Liver (tissue), 10 donors: ENCODE measurements at places on chromosomes 12 and 14.

- DNase-seq = no peak
Measured at GRCh38 chr14:63249092-63249491, 44.8 kb downstream of the RHOJ start.

GRCh38 chr12:69509308-69509736 lies 39.1 kb downstream of the FRS2 start:
- DNase-seq = no peak

DNA sequence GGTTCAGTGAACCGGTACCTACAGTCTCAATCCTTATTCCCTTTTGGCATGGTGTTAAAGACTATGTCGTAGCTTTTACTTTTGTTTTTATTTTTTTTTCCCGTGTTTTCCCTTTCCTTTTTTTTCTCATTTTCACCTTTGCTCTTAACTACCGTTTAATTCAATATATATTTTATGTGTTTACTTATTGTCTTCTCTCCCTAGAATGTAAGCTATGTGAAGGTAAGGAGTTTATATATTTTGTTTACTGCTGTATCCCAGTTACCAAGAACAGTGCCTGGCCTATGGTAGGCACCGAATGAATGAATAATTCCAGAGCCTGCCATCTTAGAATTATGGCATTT lies 261 bp upstream of the MLH3 start:
- DNase-seq = no peak

DNA sequence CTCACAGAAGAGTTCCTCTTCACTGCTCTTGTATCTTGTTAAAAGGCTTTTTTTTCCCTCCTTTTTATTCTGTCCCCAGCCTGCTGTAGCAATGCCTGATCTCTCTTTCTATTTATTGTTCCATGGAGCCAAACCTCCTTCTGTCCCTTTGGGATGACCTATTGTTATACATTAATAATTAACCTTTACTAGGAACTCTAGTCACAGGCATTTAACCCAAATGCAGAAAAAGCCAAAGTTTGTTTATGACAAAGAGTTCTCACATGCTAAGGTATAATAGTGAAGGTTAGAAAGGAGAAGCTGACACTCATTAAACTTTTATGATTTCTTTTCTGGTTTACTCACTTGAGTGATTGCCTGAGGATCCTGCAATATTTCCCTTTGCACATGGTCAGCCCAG lies 535.8 kb downstream of the NRXN3 start:
- DNase-seq = no peak

GRCh38 chr12:47207340-47207717 lies 127.6 kb upstream of the AMIGO2 start:
- peak; percentile 79 for DNase-seq

GRCh38 chr12:30514666-30515065 lies 181.0 kb downstream of the IPO8 start:
- no peak for DNase-seq

DNA sequence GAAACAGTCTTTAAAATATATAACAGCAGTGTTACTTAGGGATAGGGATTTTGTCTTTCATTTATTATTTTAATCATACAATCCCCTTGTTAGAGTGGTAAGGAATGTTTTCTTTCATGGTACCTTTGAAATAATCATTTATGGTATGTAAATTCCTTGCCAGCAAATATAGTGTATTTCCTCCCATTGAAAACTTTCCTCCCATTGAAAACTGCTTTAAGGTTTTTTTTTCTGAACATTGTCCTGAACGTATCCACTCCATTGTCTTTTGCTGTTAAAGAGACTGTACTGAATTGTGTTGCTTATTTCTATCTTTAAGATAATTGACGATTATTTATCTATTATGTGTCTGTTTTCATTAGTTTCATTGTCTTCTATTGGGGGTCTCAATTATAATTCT lies 83.5 kb downstream of the PPHLN1 start:
- DNase-seq = no peak

DNA sequence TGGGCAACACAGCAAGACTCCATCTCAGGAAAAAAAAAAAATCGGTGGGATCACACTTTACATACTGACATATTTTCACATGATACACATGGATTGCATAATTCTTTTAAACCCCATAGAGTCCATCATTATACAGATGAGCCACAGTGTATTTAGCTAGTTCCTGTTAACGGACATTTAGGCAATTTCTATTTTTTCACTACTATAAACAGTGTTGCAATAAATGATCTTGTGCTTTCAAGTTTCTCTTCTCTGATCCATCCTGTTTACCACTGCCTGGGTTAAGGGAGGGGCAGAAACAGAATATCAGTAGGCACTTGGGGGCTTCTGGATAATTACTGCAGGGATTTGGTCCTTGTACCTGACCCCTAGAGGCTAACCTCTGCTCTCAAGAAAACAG lies 43.4 kb upstream of the SPTLC2 start:
- DNase-seq = no peak

- no peak for DNase-seq
Measured at GRCh38 chr12:108498136-108498535, 16.9 kb upstream of the FICD start.

DNA sequence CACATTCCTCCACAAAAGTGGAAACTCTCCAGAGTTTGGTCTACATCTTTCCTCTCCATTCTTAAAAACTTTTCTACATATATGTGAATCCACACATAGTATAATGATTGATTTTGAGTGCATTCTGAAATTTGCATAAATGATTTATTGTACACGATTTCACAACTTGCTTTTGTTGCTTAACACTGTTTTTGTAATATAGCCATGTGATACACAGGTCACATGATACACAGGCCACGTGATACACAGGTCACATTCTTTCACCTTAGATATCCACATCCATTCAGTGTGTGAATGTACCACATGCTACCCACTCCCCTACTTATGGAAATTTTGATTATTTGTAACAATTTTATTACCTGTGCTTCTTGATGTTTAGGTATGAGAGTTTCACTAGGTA lies 319.1 kb downstream of the ZFP36L1 start:
- no peak for DNase-seq

GRCh38 chr12:75553398-75553797 lies 42.0 kb upstream of the KRR1 start:
- DNase-seq = no peak

DNA sequence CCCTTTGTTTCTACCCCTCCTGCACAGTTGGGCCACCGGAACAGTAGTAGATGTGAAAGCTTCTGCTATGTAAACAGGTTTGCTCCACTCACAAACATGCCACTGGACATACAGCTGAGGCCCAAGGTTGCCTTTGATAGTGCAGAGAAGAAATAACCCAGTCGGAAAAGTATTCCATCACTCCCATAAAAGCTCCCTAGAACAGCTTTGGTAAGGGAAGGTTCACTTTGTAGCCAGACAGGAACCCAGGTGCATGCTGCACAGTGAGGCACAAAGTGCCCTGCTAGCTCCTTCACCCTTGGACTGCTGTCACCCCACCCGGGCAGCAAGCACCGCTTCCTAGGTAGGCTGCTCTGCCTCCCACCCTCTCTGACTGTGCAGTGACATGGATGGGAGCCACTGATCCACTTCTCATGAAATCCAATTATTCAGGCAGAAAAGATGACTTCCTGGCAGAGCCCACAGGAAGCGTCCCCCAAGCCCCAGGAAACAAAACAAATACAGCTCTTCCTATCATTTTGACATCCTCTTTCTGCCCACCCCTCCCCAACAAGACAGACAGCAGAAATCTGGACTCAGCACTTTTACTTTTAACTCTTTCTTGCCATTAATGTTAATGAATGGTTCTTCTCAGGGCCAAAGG lies 100.2 kb downstream of the SRGAP1 start:
- no peak for DNase-seq
